ENCODE measurements at places on chromosomes 6 and 20.

- DNase-seq: peak; percentile 52
These were observed 46.3 kb downstream of the MCM8 start for GRCh38 chr20:5996765-5997164.

GRCh38 chr6:1611572-1612298, 2.0 kb downstream of the FOXC1 start:
- DNase-seq: peak; percentile 68

- DNase-seq: no peak
These were observed 110.7 kb downstream of the UTRN start for GRCh38 chr6:144395826-144396225.

GRCh38 chr6:19590501-19591131, 246.6 kb upstream of the ID4 start:
- DNase-seq: no peak

DNA sequence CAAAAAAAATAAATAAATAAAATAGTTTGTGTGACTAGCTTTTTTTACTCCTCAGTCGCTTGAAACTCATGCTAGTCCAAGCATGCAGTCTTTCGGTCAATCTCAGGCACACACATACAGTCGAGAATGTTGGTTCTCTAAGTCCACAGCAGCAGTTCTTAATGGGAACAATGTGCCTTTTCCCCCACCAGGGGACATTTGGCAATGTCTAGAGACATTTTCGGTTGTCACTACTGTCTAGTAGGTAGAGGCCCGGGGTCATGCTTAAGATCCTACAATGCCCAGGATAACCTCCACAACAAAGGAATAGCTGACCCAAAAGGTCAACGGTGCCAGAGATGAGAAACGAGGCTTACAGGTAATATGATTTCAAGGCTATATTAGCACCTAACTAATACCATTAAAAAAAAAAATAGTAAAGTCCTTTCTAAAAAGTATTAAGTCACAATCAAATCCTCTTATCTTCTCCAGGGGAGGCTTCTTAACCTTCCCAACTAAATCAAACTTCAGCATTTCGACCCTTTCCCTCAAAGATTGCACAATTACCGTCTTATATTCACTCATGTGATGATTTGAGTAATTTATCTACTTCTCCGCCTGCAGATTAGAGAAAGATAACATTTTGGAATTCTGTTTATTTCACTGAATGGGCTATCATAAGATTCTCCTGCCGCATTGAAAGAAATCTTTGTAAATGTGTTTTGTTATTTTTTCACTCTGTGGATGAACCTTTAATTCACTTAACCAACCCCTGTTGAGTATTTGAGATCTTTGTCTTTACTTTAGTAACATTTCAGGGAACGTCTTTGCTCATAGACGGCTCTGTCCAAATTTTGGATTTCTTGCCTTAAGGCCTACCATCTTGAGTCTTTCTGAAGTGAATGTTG, 8.1 kb upstream of the SALL4 start:
- no peak for DNase-seq

GRCh38 chr6:154951345-154952200, 43.5 kb upstream of the TIAM2 start:
- peak; percentile 71 for DNase-seq

- no peak for DNase-seq
These were observed 28.9 kb upstream of the BHLHE23 start for GRCh38 chr20:63035603-63036185.

DNA sequence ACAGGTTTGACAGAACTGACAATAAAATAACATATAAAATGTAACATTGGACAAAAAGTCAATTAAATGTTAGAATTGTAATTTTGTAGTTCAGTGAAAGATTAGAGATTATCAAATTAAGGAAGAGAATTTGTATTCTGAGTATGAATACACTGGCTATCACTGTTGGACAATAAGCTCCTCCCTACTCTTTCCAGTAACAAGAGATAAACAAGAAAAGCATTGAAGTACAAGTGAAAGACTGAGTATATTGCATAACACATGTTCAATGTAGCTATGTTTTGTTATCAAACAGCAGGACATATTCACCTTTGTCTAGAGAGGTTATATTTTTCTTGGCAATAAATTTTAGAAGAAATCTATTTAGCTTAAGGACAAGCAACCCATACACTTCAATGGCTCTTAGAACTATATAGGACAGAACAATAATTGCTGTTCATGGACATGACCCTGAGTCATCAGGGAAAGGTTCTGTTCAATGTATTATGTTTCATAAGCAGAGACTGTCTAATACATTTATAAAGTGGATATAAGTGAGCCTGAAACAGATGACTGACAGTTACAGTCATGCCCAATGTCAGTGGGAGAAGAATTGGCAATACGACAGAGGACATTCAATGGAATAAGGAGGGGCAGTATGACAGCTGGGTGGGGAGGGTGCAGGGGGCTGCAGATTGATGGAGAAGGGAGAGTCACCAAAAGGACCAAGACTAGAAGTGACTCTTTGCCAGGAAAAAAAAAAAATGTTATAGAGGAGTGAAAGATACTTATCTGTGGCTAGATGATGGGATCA, 520.4 kb downstream of the FRK start:
- no peak for DNase-seq

DNA sequence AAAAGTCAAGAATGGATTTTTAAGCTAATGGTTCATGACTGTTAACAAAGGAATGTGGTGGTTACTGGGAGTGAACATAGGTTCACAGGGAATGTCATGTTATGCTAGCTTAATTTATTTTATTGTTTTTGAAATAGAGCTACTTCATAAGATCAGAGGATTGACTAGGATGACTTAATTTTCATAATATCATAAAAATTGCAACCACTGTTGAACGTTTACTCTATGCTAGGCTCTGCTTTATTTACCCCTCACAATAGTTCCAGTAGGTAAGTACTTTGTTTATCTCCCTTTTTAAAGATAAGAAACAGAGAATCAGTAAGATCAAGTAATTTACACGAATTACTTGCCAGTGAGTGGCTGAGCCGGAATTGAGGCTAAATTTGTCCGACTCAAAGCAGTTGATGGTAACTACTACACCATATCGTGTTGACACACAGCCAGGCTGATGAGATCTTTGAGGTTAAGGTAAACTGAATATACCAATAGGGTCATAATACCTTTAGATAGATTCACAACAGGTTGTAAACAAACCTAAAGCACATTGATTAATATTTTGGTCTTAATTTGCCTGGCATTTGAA, 194.6 kb upstream of the CITED2 start:
- DNase-seq: no peak

- no peak for DNase-seq
These were observed 11.1 kb downstream of the EEF1A2 start for GRCh38 chr20:63487781-63488241.

DNA sequence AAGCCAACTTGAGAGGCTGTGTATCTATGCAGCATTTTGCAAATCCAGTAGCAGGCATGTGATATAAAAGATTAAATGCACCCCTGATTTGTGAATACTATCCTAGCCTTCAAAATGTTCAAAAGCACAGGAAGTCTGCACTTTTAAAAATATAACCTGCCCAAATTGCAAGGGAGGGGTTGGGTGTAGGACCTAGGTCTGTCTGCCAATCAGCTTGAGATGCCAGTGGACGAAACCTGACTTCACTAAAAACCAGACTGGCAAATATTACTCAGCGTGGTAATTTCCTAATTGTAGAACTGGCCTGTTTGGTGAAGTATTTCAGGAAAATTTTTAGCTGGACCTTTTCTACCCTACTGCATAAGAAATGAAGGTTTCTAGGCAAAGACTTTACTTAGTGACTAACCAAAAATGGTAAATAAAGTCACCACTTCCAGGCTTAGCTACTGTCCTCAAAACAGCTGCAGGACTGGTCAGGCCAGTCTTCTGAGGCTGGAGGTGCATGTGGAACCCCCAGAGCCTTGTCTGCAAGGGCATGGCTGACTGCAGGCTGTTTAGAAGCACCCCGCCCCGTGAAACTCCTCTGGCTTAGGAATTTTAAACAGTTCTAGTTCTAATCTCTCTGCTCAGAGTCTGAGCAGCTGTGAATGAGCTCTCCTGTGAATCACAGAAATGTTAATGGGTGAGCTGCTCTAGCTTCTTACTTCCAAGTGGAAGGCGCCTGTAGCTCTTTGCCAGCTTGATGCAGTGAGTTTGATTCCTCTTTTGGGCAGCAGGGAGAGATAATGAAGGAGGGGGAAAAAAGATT, 104.4 kb upstream of the ESR1 start:
- DNase-seq: no peak

GRCh38 chr20:2752567-2753460, 47.6 kb downstream of the CPXM1 start:
- DNase-seq: peak; percentile 53

GRCh38 chr20:13930281-13930680, 60.1 kb downstream of the SEL1L2 start:
- DNase-seq: no peak

GRCh38 chr20:35698298-35699126, 640 bp downstream of the NFS1 start:
- no peak for DNase-seq

- no peak for DNase-seq
These were observed 5.3 kb downstream of the FBXO5 start for GRCh38 chr6:152977556-152977955.

- peak; percentile 70 for DNase-seq
These were observed 19.6 kb upstream of the IL17F start for GRCh38 chr6:52263709-52264540.

- peak; percentile 86 for DNase-seq
These were observed 3.5 kb downstream of the CTNNBL1 start for GRCh38 chr20:37697314-37697713.

- DNase-seq: no peak
These were observed 417.2 kb downstream of the RFPL4B start for GRCh38 chr6:112764377-112764776.

- DNase-seq: peak; percentile 66
These were observed 77.9 kb downstream of the TNFAIP3 start for GRCh38 chr6:137944793-137945498.

Measured in B cell (primary cell).